ENCODE measurements at places on chromosomes 7 and 10.

GRCh38 chr10:98460837-98461499 is 14.2 kb upstream of the HPS1 start:
- DNase-seq = no peak

DNA sequence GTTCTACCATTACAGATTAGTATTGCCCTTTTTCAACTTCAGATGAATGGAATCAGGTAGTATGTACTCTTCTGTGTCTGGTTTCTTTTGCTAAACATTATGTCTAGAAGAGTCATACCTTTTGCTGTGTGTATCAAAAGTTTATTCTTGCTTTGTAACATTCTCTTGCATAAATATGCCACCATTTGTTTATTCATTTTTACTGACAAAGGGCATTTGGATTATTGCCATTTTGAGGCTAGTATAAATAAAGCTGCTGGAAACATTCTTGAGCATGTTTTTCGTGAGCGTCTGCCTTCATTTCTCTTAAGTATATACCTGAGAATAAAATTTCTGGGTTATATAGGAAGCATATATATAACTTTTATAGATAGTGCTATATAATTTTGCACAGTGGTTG is 121.7 kb upstream of the CSTF2T start:
- no peak for DNase-seq

GRCh38 chr7:18900803-18901202 is 216.6 kb downstream of the TWIST1 start:
- DNase-seq = no peak

DNA sequence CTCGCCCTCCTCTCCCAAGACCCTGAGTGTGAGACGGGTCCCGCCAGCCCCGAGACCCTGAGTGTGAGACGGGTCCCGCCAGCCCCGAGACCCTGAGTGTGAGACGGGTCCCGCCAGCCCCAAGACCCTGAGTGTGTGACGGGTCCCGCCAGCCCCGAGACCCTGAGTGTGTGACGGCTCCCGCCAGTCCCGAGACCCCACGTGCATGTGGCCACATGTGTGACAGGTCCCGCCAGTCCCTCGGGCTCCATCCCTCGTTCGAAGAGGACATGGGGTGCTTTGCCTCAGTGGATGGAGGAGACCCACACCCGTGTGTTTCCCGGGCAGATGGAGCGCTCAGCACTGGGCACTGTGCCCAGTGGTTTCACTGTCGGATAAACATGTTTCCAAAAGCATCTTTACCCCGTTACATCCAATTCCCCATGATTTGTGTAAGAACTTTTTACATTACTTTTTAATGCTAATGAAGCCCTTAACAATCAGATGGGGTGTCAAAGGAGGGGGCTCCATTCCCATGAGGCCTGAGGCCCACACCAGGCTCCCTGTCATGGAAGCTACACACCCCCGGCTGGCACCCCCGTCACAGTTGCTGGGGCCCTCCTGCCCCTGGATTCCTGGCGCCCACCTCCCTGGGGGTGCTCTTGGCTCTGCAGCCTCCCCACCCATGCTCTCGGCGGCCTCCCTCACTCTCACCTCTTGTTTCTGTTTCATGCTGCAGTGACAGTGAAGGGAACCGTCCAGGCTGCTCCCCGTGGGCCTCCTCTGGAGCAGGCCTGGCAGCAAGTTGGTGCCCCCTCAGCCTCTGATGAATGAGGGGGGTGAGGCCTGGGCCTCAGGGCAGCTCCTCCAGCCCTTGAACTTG is 48.5 kb upstream of the CFAP46 start:
- no peak for DNase-seq

GRCh38 chr7:151853896-151854719 is 22.8 kb downstream of the PRKAG2 start:
- no peak for DNase-seq

GRCh38 chr7:139044813-139045794 is 9.3 kb upstream of the ZC3HAV1L start:
- no peak for DNase-seq

DNA sequence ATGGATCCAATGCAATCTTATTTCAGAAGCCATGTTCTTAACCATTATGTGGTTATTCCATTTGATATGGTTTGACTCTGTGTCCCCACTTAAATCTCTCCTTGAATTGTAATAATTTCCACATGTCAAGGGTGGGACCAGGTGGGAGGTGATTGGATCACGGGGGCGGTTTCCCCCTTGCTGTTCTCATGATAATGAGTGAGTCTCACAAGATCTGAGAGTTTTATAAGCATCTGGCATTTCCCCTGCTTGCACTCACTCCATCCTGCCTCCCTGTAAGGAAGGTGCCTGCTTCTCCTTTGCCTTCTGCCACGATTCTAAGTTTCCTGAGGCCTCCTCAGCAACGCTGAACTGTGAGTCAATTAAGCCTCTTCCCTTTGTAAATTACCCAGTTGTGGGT is 32.0 kb upstream of the TSPAN13 start:
- DNase-seq = no peak

DNA sequence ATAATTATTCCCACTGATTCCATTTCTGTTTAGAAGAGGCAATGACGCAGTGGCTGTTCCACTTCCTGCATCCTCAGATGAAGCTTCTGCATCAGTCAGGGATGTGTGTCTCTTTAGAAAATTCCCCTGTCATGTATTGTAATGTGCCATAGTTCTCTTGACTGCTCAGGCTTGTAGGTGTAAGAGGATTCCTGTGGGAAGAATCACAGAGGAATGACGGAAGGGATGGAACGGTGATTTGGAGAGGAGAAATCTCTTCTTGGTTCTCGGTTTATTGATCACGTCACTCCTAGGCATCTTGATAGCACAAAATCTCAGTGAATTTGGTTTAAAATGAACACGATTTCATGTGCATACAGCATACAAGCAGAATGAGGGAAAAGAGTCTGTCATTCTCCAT is 69.8 kb upstream of the PRKCQ start:
- no peak for DNase-seq

- no peak for DNase-seq
Observed at GRCh38 chr10:67011480-67011879, 85.6 kb downstream of the LRRTM3 start.

GRCh38 chr7:150719960-150720891 is 3.8 kb downstream of the GIMAP1 start:
- no peak for DNase-seq

- peak; percentile 51 for DNase-seq
Observed at GRCh38 chr10:6269953-6270867, 67.5 kb downstream of the PFKFB3 start.

DNA sequence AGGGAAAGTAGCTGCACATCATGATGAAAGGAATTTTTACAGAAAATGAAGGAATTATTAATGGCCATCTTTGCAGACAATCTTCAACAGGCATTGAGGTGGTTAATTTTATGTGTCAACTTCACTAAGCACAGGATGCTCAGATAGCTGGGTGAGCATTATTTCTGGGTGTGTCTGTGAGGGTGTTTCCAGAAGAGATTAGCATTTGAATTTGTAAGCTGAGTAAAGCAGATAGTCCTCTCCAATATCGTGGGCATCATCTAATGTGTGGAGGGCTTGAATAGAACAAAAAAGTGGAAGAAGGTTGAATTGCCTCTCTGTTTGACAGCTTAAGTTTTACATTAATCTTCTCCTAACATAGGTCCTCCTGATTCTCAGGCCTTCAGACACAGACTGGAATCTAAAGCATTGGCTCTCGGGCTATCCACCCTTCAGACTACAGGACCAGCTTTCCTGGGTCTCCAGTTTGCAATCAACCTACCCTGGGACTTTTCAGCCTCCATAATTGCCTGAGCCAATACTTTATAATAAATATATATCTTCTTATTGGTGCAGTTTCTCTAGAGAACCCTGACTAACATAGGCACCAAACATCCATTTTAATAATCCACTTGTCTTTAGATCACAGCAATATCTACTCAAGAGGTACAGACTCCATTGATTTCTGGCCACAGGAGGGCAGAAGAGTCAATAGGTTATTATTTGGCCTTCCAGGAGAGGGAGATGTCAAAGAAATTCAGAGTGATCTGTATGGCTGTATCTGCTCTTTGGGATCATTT is 10.5 kb upstream of the CRPPA start:
- no peak for DNase-seq

DNA sequence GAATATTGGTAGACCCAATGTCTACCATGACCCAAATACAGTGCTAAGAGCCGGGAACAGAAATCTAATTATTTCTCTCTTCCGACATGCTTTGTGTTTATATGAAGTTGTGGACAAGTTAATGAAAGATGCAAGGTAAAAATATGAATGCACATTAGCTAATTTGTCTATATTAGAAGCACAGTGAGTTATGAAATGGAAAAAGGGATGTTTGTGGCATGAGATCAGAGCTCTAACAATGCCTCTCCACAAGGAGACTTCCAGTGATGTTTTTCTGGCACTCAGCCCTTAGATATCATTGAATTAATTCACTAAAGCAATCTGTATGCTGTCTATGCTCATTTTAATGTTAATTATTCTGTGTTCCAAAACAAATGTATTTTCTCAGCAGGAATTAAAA is 897.2 kb downstream of the CNTNAP2 start:
- no peak for DNase-seq

- DNase-seq = no peak
Observed at GRCh38 chr7:101390901-101391301, 28.2 kb downstream of the COL26A1 start.

DNA sequence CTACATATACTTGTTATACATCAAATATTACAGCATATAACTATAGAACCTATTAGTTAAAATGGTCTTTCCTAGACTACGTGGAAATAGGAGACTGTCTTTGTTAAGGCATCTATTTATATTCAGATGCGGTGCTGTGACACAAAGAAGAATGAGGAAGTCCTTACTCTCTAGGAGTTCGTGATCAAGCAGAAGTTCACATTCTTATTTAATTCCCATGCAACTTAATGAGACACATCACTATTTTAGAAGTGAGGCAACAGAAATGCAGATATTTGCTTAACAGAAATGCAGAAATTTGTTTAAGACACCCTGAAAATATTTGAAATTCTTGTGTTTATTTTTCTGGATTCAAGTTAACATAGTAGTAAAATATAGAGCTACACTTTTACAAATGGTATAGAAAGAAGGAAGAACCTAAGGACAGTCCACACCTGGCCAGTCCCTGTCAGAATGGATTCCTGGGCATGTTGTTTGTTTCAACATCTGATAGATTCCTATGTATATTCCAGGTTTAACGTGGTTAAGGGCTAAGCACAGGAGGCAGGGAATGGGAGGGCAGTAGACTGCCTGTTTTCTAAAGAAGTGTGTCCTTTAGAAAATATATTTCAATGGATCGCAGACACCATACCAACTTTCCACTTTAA is 70.6 kb upstream of the NXPH1 start:
- DNase-seq = no peak

All from activated T-helper 1 cell treated with Interleukin-2 at 50 U/mL for 16 hours (primary cell).